ENCODE measurements at places on chromosomes 2 and 18.

DNA sequence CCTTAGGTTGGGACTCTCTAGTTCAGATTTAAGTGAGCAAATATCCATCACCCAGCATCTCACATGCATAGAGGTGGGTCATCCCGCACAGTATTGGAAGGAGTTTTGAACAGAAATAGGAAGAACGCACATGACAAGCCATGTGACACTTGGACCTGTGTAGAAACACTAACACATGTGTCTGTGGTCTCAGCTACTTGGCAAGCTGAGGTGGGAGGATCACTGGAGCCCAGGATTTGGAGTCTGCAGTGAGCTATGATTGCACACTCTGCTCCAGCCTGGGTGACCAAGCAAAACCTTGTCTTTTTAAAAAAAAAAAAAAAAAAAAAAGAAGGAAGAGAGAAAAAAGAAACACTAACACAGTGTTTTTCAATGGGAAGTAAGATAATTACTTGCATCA, 5.4 kb upstream of the MTCL1 start:
- DNase-seq = no peak

DNA sequence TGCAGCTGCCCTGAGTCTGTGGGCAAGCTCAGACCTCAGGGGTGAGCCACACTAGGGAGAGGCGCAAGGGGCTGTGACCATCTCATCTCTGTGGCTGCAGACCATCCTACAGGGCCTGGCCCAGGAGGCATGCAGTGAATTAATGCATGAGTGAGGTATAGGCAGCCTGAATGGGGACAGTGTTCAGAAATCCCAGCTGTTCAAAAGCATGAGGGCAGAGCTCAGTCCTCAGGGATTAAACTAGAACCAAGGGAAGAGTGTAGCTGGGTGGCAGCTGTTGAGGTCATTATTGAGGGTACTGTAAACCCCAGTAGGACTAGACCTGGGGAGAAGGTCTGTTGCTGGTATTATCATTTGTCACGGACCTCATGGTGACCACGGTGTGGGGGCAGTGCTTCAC, 17.0 kb downstream of the TMEM177 start:
- DNase-seq = no peak

- DNase-seq = no peak
These were observed 80.6 kb upstream of the UXS1 start for GRCh38 chr2:106274668-106275067.

- no peak for DNase-seq
These were observed 49.0 kb downstream of the ACTR2 start for GRCh38 chr2:65276609-65277008.

DNA sequence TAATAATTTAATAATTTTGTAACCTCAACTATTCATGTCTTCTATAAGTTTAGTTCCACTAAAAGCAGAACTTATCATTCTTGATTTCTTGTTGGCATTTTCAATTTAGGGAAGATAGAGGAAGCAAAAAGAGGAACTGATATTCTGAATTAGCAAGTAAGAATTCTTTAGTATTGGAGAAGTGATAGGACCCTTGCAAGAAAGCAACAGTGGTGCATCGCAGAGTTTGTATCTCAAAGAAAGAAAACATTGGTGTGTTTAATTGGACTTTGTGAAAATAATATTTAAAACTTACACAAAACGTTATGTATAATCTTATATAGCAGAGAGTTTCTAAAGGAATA, 36.5 kb upstream of the TNFRSF11A start:
- no peak for DNase-seq

DNA sequence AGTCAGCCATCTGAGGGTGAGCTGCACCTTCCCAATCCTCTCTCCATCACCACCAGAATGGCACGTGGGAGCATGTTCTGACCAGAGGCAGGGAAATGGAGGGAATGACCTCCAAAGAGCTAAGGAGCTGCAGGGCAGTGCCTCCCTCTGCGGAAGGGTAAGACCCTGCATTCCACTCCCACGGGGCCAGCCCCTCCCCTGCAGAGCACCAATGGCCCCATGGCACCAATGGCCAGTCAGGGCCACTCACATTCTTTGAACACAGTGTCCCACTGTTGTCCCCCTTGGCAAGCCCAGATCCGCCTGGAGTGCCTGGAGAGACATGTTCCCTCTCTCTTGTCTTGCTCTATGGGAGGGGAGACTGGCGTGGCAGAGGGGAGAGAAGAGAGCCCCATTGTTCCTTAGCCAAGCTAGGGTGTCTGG, 164.4 kb downstream of the TNS1 start:
- DNase-seq = peak; percentile 22

DNA sequence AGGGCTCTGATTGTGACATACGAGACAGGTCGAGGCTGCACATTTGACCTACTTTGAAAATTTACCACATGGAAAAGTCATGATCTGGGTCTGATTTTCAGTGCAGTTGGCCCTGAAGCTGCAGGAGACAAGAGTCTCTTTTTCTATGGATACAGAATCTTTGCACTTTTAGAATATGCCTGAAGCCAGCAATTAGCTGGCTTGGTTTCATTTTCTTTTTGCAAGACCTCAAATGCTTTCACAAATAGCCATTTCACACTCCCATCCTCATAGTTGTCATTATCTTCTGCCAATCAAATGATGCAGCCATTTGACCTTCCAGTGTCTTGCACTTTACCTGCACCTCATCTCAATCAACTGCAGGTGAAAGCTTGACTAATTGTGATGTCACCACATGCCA, 59.0 kb downstream of the GPR39 start:
- DNase-seq = no peak

DNA sequence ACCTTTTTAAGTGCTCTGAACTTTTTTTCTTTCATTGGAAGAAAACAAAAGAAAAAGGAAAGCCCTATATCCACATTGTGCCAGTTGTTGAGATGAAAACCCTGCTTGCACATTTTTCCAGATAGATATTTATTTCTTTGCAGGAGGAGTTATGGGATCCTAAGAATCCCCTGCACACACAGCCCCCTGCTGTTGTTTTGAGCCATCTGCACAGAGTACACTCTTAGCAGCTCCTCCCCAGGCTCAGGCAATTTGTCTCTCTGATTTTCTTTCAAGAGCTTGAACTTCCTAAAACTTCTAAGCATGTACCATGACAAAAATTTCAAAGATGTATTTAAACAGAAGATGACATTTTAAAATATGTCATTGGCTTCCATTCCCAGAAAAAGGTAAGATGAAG, 436.9 kb downstream of the METTL4 start:
- DNase-seq = no peak

- no peak for DNase-seq
These were observed 448.4 kb downstream of the SLC4A3 start for GRCh38 chr2:220075835-220076234.

DNA sequence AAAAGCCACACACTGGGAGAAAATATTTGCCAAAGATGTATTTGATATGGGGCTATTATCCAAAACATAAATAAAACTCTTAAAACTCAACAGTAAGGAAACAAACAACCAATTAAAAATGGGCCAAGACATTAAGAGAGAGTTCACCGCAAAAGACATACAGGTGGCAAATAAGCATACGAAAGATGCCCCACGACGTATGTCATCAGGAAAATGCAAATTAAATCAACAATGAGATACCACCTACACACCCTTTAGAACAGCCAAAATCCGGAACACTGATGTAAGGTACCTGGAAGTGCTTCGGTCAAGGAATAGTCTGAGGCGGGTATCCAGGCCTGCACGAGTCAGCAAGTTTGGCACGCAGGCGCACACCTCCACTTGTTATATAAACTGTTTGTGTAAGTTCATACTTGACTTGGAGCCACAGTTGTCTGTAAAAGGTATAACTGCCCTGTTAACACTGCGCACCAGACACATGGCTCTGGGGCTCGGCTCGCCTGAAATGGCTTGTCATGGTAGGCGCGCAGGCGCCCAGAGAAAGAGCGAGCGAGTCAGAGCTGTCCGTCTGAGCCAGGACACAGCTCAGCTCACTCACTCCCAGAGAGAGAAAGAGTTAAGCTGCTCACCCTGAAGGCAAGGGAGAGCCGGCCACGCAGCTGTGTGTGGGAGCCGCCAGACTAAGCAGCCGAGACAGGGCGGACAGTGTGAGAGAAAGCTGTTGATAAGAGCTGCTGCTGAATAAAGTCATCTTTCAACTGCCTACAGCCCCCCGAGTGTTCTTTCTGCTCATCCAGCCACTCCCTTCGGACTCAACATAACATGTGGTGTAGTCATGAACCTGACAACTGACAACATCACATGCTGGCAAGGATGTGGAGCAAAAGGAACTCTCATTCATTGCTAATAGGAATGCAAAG, 87.3 kb downstream of the HNRNPLL start:
- DNase-seq = no peak

GRCh38 chr2:170202437-170202836, 24.5 kb downstream of the MYO3B start:
- DNase-seq = no peak

GRCh38 chr2:225028572-225028971, 13.7 kb downstream of the DOCK10 start:
- DNase-seq = no peak

Data from caudate nucleus (tissue), 63 donors.